ENCODE measurements at places on chromosomes 5 and 9. TPM values are rescaled to one million over a fixed set of nuclear protein-coding genes. Genes with fewer than 3 reads are reported as not detected.

Gene CTSV
- 6.6 TPM for polyA plus RNA-seq

Gene DMRT3
- polyA plus RNA-seq = 0.35 TPM

Gene LYSMD3
- polyA plus RNA-seq = 3.9 TPM

Gene LVRN
- polyA plus RNA-seq = 0.13 TPM

Gene TRPM3
- polyA plus RNA-seq = 0.15 TPM

Gene AIF1L
- polyA plus RNA-seq = 7.2 TPM

Gene LCN9
- polyA plus RNA-seq = not detected

Gene ALAD
- 33.9 TPM for polyA plus RNA-seq

Gene FKBP15
- 6.0 TPM for polyA plus RNA-seq

Gene PDCD1LG2
- 0.25 TPM for polyA plus RNA-seq

All from stomach (tissue), 19 donors.